Osteocyte (in vitro differentiated cells): ENCODE measurements at places on chromosomes 3 and 15. TPM values are rescaled to one million over a fixed set of nuclear protein-coding genes. Genes with fewer than 3 reads are reported as not detected.

DNA sequence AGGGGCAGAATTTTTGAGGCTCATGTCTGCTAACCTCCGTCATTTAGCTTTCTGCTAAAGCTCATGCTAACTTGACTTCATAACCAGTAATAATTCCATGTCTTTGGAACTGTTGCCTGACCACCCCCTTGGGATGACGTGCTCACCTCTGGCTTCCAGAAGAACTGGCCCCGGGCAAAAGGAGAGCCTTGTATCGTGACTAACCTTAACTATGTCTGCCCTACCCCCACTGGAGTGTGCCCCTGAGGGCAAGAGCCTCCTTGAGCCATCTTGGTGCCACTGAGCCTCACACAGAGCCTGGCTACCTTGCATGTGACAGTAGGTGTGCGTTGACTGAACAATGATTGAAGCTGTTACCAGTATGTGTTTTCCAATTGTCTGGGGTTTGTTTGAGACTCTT is 4.7 kb downstream of the LRRK1 start:
- no peak overlapping the region for H3K4me3 ChIP-seq
- H3K4me1 ChIP-seq = peaks cover 8% of the 10 kb centered on the region
- H3K27me3 ChIP-seq = no peaks in the 10 kb centered on the region
- H3K36me3 ChIP-seq = peaks cover 9% of the 10 kb centered on the region
- DNase-seq = no peak

DNA sequence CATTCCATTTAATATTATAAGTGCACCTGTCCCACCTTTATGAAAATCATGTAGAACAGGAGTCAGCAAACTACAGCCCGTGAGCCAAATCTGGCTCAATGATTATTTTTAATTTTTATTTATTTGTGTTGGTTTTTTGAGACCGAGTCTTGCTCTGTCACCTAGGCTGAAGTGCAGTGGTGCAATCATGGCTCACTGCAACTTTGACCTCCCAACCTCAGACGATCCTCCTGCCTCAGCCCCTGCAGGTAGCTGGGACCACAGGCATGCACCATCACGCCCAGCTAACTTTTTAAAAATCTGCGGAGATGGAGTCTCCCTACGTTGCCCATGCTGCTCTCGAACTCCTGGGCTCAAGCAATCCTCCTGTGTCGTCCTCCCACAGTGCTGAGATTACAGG is 42.0 kb downstream of the MYO1E start:
- peak overlapping the region; percentile 66 for H3K27ac ChIP-seq
- DNase-seq = no peak
- no peaks in the 10 kb centered on the region for H3K36me3 ChIP-seq
- no peaks in the 10 kb centered on the region for H3K27me3 ChIP-seq
- H3K4me1 ChIP-seq = peaks cover 47% of the 10 kb centered on the region
- H3K4me3 ChIP-seq = no peak overlapping the region

DNA sequence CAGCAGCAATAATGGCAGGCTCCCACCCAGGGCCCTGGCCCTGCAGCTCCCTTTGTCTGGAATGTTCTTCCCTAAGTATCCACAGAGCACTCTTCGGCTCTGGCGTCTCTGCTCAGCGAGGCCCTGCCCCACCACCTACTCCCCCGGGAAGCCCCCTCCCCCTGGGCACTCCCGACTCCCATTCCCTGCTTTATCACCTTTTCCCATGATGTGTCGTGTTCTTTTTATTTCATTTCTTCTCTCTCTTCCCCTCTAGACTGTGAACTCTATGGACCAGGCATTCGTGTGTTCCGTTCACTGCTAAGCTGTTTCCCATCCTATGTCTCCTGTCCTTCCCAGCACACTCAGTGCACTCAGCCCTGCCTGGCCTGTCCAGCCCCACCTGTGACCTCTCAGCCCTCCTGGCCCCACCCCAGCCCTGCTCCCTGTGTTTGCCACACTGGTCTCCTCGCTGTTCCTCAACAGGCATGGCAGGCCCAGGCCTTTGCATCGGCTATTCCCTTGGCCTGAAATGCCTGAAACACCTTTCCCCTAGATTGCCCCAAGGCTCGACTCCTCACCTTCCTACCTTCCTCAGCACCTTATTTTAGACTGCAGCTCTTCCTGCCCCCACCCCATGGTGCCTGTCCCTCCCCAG is 107.4 kb downstream of the TPRA1 start:
- H3K27ac ChIP-seq = no peak overlapping the region
- peak; percentile 74 for DNase-seq
- no peaks in the 10 kb centered on the region for H3K4me1 ChIP-seq

GRCh38 chr15:93708724-93709445 is 522.5 kb upstream of the MCTP2 start:
- DNase-seq = no peak
- no peak overlapping the region for H3K27ac ChIP-seq
- no peaks in the 10 kb centered on the region for H3K36me3 ChIP-seq
- no peaks in the 10 kb centered on the region for H3K27me3 ChIP-seq
- H3K4me3 ChIP-seq = no peak overlapping the region
- no peaks in the 10 kb centered on the region for H3K4me1 ChIP-seq

Gene CYP1A1
- 0.18 and 0.24 TPM in 2 replicates for total RNA-seq

Gene SCG5
- 0.52 and 0.54 TPM in 2 replicates for total RNA-seq

Gene XCR1
- total RNA-seq = not detected in 2 replicates
